AG10803 (cell line): ENCODE measurements at places on chromosomes 1 and 21.

GRCh38 chr1:243501002-243501401, 245.2 kb downstream of the SDCCAG8 start:
- peak; percentile 73 for DNase-seq

GRCh38 chr1:198271467-198271866, 114.7 kb downstream of the NEK7 start:
- DNase-seq: no peak

- peak; percentile 66 for DNase-seq
Measured at GRCh38 chr1:92921031-92922023, 39.9 kb downstream of the DIPK1A start.

DNA sequence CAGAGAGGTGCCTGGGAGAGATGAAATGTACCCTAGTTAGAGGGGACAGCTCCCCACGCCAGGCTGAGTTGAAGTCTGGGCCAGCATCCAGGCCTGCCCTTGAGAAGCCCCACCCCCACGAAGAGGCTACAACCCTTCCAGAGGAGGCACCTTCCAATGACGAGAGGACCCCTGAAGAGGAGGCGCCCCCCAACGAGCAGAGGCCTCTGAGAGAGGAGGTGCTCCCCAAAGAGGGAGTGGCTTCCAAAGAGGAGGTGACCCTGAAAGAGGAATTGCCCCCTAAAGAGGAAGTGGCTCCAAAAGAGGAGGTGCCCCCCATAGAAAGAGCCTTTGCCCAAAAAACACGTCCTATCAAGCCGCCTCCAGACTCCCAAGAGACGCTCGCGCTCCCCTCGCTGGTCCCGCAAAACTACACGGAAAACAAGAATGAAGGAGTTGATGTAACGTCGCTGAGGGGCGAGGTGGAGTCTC, 3.1 kb downstream of the EVA1B start:
- DNase-seq: no peak

- peak; percentile 59 for DNase-seq
Measured at GRCh38 chr1:94265906-94266305, 28.5 kb upstream of the ARHGAP29 start.

GRCh38 chr1:180614730-180615129, 17.1 kb upstream of the XPR1 start:
- DNase-seq: peak; percentile 19

- DNase-seq: no peak
Measured at GRCh38 chr1:48563021-48563420, 91.0 kb upstream of the SPATA6 start.

- DNase-seq: no peak
Measured at GRCh38 chr1:60703155-60703554, 379.2 kb upstream of the NFIA start.

DNA sequence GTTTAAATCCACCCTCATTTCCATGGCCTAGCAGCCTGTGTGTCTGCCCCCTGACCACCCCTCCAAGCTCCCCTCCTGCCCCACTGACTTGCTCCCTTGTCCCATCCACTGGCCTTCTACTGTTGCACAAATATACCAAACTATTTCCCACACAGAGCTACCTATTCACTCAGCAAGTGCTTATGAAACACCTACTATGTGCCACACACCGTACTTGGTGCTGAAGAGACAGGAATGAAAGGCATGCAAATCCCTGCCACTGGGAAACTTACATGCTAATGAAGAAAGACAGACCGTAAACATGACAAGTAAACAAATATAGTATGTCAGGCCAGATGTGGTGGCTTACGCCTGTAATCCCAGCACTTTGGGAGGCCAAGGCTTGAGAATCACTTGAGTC, 49.9 kb upstream of the CAPZB start:
- DNase-seq: no peak

- no peak for DNase-seq
Measured at GRCh38 chr1:7285856-7286454, 485.1 kb upstream of the VAMP3 start.

GRCh38 chr1:148379697-148380096, 103.4 kb downstream of the PPIAL4G start:
- DNase-seq: no peak

- peak; percentile 83 for DNase-seq
Measured at GRCh38 chr1:84253891-84254290, 47.6 kb upstream of the SAMD13 start.

GRCh38 chr1:206770531-206771337, at the start of gene IL19:
IL19 (plus strand) TSS chr1:206770773; CDS start chr1:206836663, 65,890 bp downstream.
- peak; percentile 60 for DNase-seq

DNA sequence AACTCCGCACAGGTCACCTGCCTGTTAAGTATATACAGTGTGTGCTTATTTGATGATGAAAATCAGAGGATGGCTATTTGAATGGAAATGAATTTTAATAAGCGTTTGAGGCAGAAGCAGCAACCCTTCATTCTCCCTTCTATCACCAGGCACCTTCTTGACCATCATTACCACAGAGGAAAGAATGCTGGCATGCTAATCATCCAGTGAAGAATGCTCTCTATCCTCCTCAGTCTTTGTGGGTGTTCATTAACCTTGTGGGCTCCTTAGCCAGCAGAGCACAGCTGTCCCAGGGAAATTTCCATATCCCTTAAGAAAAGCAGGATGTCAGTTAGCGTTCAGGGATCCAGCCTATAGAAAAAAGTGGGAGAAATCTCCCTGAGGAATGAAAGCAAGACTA, 428.0 kb upstream of the CAMK1G start:
- no peak for DNase-seq

GRCh38 chr1:206023695-206024094, at the start of gene CTSE:
CTSE (minus strand) TSS chr1:206023895; CDS start chr1:206023791, 104 bp downstream.
- DNase-seq: no peak
